ENCODE measurements at places on chromosomes 1 and 21. TPM values are rescaled to one million over a fixed set of nuclear protein-coding genes. Genes with fewer than 3 reads are reported as not detected.

GRCh38 chr1:147808025-147808424, 47.6 kb upstream of the GJA5 start:
- no peak for DNase-seq

The AGMAT gene
- total RNA-seq = 2.6 TPM

The CFHR2 gene
- not detected for total RNA-seq

The IGFN1 gene
- total RNA-seq = not detected

DNA sequence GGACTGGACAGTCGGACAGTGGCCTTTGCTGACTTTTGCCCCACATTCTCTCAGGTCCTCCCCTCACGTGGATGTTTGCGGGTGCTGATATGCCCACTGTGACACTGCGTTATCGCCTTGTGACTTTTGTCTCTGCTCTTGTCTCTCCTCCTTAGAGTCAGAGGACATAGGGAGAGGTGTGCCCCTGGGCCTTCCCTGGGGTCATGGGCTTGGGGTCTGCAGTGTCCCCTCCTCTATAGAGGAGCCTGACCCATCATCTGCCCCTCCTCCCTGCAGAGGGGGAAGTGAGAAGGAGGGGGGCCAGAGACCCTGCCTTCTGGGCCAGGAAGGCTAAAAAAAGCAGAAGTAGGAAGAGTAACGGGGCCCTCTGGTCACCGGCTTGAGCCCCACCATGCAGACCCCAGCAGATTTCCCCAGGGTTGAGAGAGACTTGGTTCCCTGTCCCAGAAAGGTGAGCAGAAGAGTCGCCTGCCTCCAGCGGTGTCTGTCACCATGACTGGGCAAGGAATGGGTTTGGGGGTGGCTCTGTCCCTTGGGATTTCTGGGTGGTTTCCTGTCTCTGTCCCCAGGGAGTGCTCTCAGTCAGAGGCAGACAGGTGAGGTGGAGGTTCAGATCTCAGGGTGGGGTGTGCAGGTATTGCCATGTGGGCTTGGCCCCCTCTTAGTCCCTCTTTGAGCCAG, 13.3 kb downstream of the RPS6KA1 start:
- peak; percentile 88 for DNase-seq

DNA sequence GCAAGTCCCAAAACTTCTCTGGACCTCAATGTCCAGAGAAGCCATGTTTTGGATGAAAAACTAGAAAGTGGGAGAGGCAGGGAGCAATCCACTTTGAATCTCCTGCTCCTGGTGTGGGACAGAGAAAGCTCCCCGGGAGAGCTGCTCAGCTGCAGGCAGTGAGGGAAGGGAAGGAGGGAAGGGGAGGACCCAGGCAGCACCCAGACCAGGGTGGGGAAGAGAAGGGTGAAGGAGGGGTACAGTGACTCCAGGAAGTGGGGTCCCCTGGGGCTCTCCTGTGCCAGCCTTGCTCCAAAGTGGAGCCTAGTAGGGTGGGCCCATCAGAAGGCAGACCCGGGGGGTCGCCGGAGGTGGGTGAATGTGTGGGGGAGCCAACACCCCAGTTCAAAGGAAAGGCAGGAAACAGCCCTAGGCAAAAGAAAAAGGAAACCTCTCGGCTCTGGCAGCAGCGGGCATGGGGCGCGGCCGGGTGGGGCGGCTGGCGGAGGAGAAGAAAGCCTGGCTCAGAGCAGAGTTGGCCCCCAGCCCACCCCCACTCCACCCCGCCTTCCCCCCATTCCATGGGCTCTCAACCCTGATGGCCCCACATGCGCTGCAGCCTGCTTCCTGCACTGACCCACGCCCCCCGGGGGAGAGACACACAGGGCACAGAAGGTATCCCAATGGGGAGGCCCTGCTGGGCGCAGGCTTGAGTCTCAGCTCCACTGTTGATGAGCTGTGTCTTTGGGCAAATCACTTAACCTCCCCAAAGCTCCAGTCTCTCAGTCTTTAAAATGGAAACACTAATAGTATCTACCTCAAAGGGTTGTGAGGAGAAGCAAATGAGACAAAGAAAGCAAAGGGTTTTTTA, 5.7 kb downstream of the LGR6 start:
- DNase-seq = no peak

- no peak for DNase-seq
Measured at GRCh38 chr1:79215311-79215710, 208.8 kb upstream of the ADGRL4 start.

DNA sequence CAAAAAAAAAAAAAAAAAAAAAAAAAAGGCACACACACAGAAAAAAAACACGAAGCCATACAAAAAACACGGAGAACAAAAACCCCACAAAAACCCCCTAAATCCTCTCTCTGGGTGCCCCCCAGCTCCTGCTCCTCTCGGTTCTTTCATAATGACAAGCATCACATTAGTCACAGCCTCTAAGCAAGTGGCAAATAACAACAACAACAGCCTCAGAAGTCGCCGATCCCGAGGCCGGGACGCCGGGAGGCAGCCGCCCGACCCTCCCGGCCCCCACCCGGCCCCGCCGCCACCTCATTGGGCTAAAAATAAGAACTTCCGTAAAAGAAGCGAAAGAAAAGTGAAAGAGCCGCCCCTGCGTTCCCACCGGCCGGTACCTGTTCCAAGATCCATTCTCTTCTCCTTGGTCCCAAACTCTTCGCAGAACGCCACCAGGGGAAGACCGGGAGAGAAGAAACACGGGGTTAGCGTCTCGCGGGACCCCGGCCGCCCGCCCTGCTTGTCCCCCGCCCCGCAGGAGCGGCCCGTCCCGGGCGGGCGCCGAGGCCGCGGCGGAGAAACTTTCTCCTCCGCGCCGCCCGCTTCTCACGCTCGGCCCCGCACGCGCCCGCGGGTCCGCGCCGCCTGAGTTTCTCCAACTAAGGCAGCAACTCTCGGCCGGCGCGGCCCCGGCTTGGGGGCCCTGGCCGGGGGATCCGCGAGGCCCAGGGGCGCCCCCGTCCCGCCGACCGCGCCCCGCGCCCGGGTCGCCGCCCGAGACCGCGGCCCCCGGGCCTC, 102.8 kb downstream of the CASZ1 start:
- DNase-seq = peak; percentile 89

The TMEM240 gene
- 2.8 TPM for total RNA-seq

GRCh38 chr1:91764471-91765115, 121.4 kb downstream of the TGFBR3 start:
- no peak for DNase-seq

- DNase-seq = no peak
Measured at GRCh38 chr1:109712321-109712864, 342 bp downstream of the GSTM5 start.

DNA sequence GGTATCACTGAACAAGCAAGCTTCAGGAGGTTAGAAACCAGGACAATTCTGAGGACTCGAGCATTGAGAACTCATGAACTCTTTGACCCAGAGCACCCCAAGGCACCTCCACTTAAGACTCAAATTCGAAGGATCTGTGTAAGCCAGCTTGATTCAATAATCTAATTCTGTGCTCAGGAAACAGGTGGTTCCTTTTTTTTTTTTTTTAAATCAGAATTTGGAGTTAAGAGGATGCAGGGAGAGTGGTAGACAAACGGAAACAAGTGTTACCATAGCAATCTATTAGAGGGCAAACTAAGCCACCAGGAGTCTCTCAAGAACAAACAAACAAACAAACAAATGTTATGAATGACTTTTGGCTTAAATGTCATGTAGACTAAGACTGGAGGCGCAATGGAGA, 53.8 kb upstream of the DPH5 start:
- no peak for DNase-seq

DNA sequence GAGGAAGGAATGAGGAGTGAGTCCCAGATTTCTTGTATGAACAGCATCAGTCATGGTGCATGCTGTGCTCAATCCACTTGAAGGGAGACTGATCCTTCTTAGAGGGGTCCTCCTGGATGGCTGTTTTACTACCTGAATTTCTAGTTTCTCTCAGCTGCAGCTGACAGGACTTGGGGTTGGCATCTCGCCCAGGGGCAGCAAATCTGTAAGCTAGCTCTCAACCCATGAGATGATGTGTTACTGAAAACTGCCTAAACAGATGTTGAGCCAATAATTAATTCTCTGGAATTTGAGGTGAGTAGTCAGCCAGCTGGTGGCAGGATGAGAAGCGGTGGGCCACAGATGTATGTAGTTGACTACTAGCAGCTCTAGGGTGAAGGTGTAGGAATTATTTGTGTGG, 19.6 kb downstream of the BACH1 start:
- no peak for DNase-seq

DNA sequence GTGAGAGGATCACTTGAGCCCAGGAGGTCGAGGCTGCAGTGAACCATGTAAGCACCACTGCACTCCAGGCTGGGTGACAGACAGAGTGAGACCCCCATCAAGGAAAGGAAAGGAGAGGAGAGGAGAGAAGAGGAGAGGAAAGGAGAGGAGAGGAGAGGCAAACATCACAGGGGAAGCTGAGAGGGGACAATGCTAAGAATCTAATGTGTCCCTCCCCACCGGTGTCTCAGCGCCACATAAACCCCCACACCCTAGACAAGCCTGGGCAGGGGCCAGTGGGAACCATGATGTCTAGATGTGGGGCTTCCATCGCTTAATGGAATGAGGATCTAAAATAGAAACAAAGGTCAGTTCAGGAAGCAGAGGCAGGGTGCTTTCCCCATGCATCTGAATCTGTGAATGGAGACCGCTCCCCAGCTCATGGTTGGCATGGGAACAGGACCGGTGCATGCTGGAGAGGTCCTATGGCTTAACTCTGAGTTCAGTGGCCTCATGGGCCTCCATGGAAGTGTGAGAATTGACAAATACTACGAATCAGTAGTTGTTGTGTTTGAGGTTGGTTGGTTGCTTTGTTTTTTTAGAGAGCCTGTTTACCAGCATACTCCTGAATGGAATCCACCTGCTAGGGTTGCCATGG, 16.3 kb upstream of the LAPTM5 start:
- DNase-seq = no peak

DNA sequence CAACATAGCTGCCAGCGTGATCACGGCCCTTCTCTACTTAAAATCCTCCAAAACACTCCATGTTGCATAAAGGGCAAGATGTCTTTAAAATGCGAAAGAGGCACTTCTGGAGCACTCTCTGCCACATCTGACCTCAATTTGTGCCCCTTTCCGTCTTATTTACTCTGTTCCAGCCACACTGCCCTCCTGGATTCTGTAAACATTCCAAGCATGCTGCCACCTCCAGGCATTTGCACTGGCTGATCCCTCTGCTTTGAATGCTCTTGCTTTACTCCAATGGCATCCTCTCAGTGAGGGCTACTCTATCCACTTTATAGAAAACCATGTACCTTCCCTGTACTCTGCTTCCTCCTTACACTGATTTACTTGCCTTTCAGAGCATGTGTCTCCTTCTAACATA, 5.3 kb upstream of the RGS7 start:
- no peak for DNase-seq

The MARK1 gene
- 3.9 TPM for total RNA-seq

The HES3 gene
- total RNA-seq = not detected

- DNase-seq = peak; percentile 34
Measured at GRCh38 chr1:6970221-6970620, 185.0 kb downstream of the CAMTA1 start.

DNA sequence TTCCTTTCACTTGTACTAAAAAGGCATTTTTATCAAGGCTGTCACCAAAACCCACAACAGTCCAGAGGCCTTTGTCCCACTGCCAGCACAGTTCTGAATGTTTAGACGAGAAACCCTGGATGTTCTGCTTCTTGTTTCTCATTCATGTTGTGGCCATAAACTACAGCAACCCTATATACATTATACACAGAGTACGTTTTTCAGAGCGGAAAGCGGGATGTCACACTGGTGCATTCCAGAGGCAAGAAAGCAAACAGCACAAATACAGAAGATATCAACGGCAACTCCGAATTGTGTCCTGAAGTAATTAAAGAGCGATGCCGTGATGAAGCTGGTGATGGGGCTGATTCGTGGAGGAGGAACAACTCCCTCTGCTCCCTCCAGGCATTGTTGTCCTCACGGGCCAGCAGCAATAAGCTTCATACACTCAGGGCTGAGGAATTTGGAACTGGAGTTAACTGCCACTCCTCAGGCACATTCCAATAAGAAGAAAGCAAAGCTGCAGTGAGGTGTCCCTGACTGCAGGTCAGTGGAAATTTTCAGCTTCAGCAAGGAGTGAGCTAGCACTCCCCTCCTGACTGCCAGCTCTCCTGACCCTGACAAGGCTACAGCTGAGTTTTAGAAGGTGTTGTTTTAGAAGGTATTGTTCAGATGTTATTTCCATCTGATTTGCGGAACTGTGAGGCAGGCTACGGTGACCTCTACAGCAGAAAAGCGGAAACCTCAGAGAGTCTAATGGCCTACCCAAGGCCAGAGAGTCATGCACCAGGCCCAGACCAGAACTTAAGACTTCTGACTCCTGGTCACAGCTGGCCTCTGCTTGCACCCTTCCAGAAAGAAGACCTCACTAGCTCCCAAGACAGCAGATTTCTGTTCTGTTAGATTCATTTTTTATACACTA, 149.0 kb downstream of the TGFBR3 start:
- DNase-seq = no peak

GRCh38 chr1:1202831-1203560, 3.4 kb downstream of the TNFRSF18 start:
- peak; percentile 73 for DNase-seq

The HLCS gene
- total RNA-seq = 22.8 TPM
